ENCODE measurements at places on chromosomes 6 and 20. TPM values are rescaled to one million over a fixed set of nuclear protein-coding genes. Genes with fewer than 3 reads are reported as not detected.

The FLRT3 gene
- total RNA-seq, result 2.1 TPM

The SLC16A10 gene
- total RNA-seq, result 1.9 TPM

The CST2 gene
- 1.5 TPM for total RNA-seq

The GPLD1 gene
- total RNA-seq, result 0.81 TPM

The COL12A1 gene
- total RNA-seq, result 97.0 TPM

The KIF13A gene
- 13.5 TPM for total RNA-seq

The EBF4 gene
- 0.98 TPM for total RNA-seq

The MAVS gene
- total RNA-seq, result 22.0 TPM

The PRDM13 gene
- total RNA-seq, result not detected

The IMPG1 gene
- not detected for total RNA-seq

The SIRPB1 gene
- total RNA-seq, result 6.2 TPM

The FYN gene
- total RNA-seq, result 19.2 TPM

The SULF2 gene
- 55.0 TPM for total RNA-seq

The GPX5 gene
- total RNA-seq, result not detected

The EEF1E1 gene
- total RNA-seq, result 98.9 TPM

The PLG gene
- not detected for total RNA-seq

The AP5S1 gene
- 17.9 TPM for total RNA-seq

The RBM24 gene
- total RNA-seq, result 9.9 TPM

The VNN1 gene
- not detected for total RNA-seq

The PPIL4 gene
- 9.0 TPM for total RNA-seq

The PRL gene
- not detected for total RNA-seq

The ERMARD gene
- 13.7 TPM for total RNA-seq

The SLA2 gene
- not detected for total RNA-seq
